ENCODE measurements at places on chromosomes 5 and 9. TPM values are rescaled to one million over a fixed set of nuclear protein-coding genes. Genes with fewer than 3 reads are reported as not detected.

ZNF367 gene
- total RNA-seq, result 4.1 TPM

ASPN gene
- 5.3 TPM for total RNA-seq

MAMDC2 gene
- total RNA-seq, result 2.0 TPM

BNC2 gene
- 1.6 TPM for total RNA-seq

DNA sequence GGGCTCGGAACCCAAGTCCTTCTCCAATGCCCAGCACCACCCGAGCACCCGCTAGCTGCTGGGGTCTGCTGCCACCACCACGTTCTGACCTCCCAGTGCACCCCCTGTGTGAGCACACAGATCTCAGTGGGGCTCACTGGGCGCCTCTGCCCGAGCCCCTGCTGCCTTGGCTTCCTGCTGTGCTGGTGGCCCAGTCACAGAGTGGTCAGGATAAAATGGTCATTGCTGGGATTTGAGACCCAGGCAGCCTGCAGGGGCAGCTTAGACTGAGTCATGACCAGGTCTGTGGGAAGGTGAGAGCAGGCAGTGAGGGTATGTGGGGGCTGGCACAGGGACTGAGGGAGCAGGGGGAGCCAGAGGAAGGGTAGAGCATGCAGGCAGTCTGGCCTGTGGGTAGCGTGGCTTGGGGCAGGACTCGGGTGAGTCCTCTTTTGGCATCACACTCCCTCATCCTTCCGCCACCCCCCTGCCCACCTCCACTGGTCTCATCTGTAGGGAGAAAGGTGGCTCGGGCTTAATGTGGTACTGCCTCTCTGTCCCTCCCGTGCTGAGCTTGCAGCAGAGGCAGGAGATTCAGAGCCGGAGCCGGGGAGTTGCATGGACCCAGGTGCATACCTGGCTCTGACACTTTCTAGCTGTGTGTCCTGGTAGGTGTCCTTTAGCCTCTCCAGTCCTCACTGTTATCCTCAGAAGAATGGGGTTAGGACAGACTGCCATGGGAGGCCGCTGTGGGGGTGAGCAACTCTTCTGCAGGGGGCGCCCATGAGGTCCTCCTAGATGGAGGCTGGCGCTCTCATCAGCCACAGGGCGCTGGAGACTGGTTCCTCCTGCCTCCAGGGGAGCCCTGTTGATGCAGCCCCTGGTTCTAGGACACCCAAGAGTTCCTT lies 32.1 kb downstream of the USP20 start:
- DNase-seq, result no peak

DNA sequence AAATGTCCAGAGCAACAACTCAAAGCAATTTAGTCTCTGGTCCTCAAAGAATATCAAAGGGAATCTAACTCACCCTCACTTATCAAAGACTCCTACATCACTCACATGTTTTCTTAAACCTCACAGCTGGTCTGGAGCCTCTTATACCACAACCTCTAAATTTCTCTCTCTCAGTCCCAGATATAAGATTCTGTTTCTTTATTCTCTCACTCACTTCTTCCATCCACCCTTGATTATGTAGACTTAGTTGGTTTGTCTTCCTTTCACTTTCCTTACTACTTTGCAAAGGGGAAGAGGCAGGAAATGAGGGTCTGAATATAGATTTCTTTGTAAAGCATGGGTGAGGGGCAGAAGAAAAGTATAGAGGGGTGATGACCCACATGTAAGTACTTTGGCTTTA lies 75.4 kb upstream of the STARD4 start:
- no peak for DNase-seq

GRCh38 chr9:69743930-69744329 lies 15.9 kb downstream of the PTAR1 start:
- DNase-seq, result no peak

DNA sequence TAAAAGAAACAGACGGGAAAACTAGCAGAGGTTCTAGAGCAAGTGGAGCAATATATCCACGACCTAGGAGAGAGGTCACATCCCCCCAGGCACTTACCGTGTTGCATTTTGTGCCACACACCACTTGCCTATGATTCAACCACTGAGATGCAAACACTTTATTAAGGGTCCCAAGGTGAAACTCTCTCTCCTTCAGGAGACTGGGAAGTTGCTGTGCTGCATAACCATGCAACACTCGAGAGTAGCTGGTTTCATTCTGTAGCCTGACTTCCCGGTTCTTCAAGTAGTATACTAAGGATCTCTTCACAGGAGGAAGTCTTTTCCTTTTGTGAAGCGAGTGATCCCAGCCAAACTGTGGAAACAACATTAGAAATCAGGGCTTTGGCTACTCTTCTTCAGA lies 1.6 kb downstream of the DCAF12 start:
- no peak for DNase-seq
